ENCODE measurements at places on chromosomes 3 and 15. TPM values are rescaled to one million over a fixed set of nuclear protein-coding genes. Genes with fewer than 3 reads are reported as not detected.

Gene C3orf70
- 13.6 TPM for polyA plus RNA-seq

Gene ZNF619
- polyA plus RNA-seq, result 2.8 TPM

DNA sequence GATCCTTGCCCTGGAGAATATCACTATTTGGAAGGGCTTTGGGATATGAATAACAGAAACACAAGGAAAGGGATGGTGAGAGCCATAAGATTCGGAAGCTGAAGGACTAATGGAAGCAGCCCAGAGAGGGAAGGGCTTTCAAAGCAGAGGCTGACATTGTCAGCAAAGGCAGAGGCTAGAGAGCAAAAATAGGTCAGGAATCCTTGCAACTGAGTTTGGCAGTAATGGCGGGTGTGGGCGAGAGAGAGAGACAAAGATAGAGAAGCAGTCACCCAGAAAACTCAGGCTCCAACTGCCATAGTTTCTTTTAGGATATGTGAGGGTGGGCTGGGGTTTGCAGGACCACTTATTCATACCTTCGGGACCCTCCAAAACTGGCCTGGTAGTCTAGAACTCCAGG is 248.6 kb downstream of the OPA1 start:
- no peak for DNase-seq

Gene NPAP1
- 0.03 TPM for polyA plus RNA-seq

GRCh38 chr3:183807209-183807728 is 18.1 kb downstream of the MAP6D1 start:
- no peak for DNase-seq

Gene CPLX3
- 0.22 TPM for polyA plus RNA-seq

DNA sequence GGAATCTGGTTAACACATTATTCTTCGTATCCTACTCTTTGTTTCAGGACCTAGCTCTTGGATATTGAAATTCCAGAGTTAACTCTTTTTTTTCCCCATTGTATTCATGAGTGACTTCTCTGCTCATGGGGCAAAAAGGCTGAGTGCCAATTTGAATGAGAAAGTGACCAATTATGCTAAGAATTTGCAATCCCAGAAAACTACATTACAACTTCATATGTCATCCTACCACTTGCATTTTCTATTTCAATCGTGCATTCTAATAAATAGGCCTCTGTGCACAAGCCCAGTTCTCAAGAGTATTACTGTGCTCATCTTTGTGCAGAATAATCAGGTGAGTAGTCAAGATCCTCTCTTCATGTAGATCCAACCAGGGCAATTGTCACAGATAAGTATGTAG is 537.8 kb downstream of the OTOL1 start:
- DNase-seq, result no peak

- DNase-seq, result no peak
Observed at GRCh38 chr3:120052225-120052624, 42.0 kb downstream of the GSK3B start.

GRCh38 chr15:45943240-45943639 is 308.4 kb downstream of the SQOR start:
- DNase-seq, result no peak

GRCh38 chr3:83926291-83926690 is 1032.5 kb upstream of the CADM2 start:
- no peak for DNase-seq

GRCh38 chr15:71357321-71357732 is 242.1 kb downstream of the THSD4 start:
- no peak for DNase-seq

Gene ZIC1
- not detected for polyA plus RNA-seq

Gene SERINC4
- polyA plus RNA-seq, result 0.61 TPM

DNA sequence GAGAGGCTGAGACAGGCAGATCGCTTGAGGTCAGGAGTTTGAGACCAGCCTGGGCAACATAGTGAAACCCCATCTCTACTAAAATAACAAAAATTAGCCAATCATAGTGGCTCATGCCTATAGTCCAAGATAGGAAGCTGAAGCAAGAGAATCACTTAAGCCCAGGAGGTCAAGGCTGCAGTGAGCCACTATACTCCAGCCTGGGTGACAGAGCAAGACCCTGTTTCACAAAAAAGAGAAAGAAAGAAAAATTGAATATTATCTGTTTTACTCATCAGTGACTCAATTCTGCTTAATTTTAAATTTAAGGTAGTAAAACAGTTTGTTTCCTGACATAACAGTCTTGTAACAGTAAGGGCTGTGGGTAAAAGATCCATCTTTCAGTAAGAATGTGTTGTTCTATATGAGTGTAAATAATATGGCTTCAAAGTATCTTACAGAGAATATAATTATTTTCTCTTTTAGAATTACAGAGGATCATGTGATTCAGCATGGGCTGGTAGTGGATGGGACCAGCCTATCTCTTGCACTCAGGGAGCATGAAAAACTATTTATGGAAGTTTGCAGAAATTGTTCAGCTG is 85.8 kb downstream of the ATP11B start:
- DNase-seq, result no peak

DNA sequence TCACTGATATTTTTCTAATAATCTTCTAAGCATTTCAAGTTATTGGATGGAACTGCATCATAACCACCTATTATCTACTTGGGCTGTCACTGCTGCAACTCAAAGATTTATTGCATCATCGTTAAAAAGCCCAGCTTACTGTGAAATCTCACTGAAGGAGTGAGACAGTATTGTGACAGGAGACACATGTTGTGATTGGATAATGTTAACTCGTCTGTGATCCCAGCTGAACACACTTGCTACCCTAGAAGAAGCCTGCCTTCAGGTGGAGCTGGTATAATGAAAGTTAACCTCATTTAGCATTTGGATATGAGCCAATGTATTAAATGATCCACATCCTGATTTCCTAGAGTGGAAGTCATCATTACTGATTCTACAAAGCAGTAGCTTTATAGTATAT is 138.1 kb downstream of the MAP2K5 start:
- DNase-seq, result no peak

DNA sequence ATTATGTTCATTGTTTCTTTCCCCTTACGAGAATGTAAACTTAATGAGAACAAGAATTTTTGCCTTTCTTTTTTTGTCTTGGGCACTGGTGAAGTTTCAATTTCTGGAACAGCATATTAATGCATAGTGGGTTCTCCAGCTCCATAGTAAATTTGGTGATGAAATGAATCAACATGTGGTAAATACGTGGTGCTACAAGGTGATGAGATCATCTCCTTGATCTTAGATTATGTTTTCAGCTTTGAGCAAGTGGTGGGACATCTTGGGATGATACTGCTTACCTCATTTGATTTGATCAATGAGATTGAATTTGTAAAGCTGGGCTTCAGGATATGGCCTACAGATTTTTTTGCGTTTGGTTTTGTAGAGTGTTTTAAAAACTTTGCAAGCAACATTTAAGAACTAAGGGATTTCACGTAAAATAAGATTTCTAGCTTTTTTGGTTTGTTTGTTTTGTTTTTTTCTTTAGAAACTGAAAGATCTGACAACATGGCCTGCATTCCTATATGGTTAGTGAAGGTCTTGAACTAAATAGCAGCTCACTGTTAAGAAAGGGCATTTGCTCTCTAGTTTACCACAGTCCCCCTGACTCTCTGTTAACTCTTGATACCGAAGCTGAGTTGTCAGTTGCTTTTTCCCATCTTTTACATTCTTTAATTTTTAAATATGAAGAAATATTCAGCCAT is 45.6 kb downstream of the FNDC3B start:
- no peak for DNase-seq

GRCh38 chr15:29379647-29380046 is 110.0 kb upstream of the NSMCE3 start:
- no peak for DNase-seq

- no peak for DNase-seq
Observed at GRCh38 chr3:151168269-151169094, 34.5 kb downstream of the GPR171 start.

- DNase-seq, result no peak
Observed at GRCh38 chr15:39456582-39457330, 124.1 kb upstream of the THBS1 start.

GRCh38 chr3:131733086-131733841 is 230.5 kb upstream of the MRPL3 start:
- no peak for DNase-seq

GRCh38 chr3:184523825-184524615 is 37.6 kb upstream of the EPHB3 start:
- no peak for DNase-seq

GRCh38 chr3:197478746-197479668 is 76.8 kb downstream of the BDH1 start:
- no peak for DNase-seq

DNA sequence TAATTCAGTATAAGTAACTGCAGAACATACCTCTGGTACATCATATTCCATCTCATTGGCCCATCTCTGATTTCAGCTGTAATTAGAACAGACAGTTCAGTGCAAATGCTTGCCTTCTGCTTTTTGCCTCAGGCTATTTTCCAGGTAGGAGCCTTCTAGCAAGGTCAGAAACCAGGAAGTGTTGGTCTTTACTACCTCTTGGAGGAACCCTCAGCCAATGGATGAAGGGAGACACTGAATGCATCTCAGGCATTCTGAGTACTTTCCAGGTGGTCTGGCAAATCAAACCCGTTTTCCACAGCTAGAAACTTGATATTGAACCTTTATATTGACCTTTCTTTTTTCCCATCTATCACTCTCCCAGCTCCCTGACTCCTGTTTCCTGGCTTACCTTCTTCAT is 348.5 kb upstream of the SOX2 start:
- no peak for DNase-seq

DNA sequence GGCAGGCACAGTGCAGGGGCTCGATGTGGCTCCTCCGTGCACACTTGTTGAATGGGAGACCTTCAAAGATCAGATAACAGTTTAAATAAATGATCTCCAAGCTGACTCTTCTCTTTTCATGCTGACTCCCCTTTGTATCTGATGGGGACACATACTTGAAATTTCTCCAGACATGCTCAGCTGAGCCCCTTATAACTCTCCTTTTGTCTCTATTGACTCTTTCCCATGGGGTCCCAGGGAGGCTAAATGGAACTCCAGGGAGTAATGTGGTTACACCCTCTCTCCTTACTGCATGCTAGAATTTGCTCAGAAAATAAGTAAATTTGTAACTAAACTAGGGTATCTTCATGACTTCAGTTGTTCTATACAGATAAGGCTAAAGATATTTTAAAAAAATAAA is 48.2 kb upstream of the TM4SF4 start:
- DNase-seq, result no peak

GRCh38 chr3:114900908-114901307 is 246.2 kb downstream of the ZBTB20 start:
- no peak for DNase-seq

GRCh38 chr3:111012388-111013248 is 59.0 kb upstream of the NECTIN3 start:
- no peak for DNase-seq

DNA sequence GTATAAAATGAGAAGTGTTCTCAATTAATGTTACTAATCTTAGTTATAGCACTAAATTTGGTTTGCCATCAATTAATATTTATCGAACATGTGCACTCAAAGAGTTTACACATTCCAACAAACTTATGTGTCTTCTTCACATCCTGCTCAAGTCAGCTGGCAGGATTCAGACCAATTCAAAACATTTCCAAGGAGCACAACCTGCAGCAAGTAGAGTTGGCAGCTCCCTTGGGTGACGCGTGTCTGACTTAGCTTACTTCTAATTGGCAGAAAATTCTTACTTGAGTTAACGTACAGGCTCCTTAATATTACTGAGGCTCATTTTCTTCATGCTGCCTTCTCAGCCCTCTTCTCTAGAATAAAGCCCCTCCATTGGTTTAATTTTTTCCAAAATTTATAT is 110.4 kb upstream of the PFN2 start:
- DNase-seq, result no peak

DNA sequence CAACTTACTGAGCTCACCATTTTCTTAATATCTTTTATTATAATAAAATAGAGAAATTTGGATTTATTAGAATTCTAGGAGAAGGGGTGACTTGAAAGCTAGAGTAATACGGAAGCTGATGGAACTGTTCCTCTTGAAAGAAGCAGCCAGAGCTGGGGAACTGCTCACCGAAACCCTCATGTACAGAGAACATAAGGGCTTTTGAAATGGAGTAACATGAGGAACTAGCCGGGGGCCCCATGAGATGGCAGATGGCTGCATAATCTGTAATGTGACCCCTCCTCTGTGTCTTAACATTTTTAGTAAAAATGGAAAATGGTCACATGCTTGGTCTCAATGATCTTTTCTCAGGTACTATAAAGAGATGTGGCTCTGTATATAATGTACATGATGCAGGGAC is 15.7 kb upstream of the DYNC1LI1 start:
- DNase-seq, result no peak

DNA sequence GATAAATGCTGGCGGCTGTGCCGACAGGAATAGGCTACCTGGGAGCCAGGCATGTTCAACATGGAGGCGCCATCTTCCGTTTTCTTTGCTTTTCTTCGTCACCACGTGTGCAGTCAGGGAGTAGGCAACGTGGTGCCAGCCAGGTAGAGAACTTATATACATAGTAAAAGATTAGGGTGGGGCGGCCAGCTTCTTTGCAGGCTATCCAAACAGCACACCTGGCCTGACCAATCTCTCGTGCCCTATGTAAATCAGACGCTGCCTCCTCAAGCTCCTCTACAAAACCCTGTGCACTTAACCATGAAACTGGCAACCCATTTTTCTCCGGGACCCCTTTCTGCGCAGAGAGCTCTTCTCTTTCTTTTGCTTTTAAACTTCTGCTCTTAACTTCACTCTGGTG is 28.6 kb upstream of the OR5K4 start:
- no peak for DNase-seq

- no peak for DNase-seq
Observed at GRCh38 chr3:42524751-42525150, 22.3 kb downstream of the VIPR1 start.

Gene CILP
- polyA plus RNA-seq, result 72.2 TPM

DNA sequence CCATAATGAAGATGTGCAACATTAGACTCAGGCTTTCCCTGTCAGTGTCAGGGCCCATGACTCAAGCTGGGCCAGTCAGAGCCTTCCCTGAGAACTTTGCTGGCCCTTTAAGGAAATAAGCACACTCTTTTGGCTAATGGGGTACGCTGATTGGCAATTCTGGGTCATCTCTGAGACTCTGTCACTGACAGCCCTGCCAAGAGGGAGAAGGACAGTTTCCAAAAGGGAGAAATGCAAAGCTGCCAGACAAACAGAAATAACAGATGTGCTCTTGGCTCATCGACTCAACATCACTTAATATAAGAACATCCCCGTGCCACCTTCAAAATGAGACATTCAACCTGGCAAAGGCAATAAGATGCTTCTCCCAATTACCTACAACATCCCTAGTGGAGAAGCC is 491.9 kb upstream of the PROK2 start:
- DNase-seq, result no peak

DNA sequence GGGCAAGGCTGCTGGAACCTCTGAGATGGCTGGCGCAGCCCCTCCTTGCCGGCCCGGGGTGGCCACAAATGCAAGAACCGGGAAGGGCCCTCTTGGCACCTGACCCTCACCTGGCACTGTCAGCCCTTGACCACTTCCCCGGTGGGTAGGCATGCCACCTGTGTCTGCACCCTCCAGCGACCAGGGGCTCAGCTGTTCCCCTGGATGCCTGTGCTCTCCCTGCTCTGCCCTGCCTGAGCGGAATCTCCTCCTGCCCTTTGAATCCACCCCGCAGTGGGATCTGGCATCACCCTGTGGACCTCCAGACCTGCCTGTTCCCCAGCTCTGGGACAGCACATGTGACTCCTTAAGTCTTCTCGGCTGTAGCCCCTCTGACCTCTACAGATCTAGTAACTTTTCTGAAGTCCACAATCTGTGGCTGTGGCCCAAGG is 26.1 kb upstream of the FGD5 start:
- no peak for DNase-seq

- DNase-seq, result no peak
Observed at GRCh38 chr15:44647036-44647435, 16.4 kb downstream of the SPG11 start.

- no peak for DNase-seq
Observed at GRCh38 chr3:18394384-18394995, 30.6 kb downstream of the SATB1 start.
